ENCODE measurements at places on chromosomes 2 and 18.
A peak's percentile ranks its signal among the peaks of the same experiment; 100 is the strongest.

- DNase-seq: no peak
Measured at GRCh38 chr2:30691948-30692828, 115.1 kb downstream of the CAPN13 start.

GRCh38 chr2:146312899-146313298, 1531.9 kb upstream of the ACVR2A start:
- DNase-seq: no peak

DNA sequence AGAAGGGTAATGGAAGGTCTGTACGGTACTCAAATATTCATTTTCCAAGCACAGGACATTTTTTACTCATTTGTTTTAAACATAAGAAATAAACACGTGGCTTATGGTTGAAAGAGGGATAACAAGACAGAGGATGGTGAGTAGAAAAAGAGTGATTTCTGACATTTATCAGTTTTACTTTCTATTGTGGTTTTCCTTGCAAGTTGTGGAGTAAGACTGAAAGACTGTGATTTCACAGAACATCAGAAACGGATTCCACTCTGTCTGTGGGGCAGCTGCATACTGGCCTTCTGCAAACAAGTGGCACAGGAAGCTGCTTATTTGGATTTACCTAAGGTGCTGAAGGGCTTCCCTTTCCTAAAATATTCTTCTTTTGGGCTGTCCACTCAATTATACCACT, 122.2 kb upstream of the ITGB6 start:
- DNase-seq: no peak

DNA sequence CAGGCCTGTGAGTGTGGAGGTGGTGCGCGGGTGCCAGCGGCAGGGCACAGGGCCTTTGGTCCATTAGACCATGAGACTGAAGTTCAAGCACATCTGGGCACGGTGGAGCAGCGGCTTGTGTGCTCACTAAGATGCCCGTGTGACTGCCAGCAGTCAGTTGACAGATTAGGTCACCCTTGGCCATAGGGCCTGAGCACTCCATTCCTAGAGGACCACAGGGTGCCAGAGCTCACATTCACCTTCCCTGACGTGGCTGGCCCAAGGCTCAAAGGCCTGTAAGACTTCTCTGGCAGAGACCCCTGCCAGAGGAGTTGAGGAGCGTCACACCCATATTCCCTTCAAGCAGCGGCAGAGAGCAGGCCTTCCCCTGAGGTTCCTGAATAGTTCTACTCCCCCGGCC, 650 bp downstream of the LHCGR start:
- no peak for DNase-seq

- no peak for DNase-seq
Measured at GRCh38 chr2:27929916-27930486, 39.5 kb downstream of the BABAM2 start.

GRCh38 chr2:135202751-135203150, 150.7 kb downstream of the RAB3GAP1 start:
- DNase-seq: no peak

DNA sequence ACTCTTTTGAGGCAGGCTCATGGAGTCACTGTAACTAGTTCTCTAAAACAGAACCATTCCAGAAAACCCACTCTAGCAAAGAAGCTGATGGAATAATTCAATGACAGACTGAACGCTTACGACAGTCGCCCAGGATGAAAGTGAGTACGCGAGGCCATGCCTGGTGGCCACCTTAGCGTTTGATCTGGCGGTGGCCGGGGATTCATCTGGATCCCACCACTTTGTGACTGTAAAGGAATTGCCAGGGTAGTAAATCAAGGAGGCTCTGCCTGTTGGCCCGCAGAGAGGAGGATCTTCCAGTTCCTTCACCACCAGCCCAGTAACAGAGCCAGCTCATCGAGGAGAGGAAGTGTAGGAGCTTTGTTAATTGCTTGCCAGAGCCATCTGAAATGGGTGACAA, 34.6 kb downstream of the GREB1 start:
- DNase-seq: no peak

- DNase-seq: no peak
Measured at GRCh38 chr2:216372761-216373291, 543 bp upstream of the MARCHF4 start.

GRCh38 chr2:218406949-218407618, 7.4 kb downstream of the CTDSP1 start:
- peak; percentile 47 for DNase-seq

- no peak for DNase-seq
Measured at GRCh38 chr18:79585395-79586370, 93.9 kb upstream of the CTDP1 start.

- DNase-seq: no peak
Measured at GRCh38 chr2:26652361-26653041, 11.3 kb upstream of the CIB4 start.

DNA sequence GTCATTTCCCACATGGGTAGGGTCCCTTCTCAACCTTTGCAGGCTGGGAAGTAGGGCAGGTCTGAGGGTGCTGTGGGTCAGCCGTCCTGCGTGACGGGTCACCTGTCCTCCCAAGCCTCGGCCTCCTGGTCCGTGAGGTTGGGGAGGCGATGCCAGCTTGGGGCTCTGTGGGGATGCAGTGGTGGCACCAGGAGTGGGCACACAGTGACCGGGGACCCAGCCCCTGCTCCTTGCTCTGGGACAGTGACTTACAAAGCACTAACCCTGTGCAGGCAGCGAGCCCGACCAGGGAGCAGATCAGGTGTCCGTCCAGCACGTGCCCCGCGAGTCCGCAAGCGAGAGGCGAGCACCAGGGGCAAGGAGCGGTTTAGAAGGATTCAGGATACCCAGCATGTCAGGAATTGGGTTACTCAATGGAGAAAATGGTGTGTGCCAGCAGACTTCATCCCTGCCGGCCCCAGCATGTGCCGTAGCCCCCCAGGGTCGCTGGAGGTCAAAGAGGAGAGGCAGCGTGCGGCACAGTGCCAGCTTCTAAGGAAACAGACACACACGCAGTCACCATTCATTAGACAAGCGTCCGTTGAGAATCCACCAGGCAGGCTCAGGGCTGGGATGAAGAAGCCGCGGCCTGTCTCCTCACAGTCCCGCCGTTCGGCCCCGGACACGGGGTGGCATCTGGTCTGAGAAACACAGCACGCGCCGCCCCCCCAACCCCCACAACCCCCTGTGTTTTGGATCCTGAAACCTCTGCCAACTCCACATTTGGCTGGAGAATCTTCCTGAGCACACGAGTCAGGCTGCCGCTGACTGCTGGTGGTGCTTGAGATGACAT, 11.7 kb downstream of the COLEC11 start:
- no peak for DNase-seq

Measured in activated T-helper 1 cell treated with anti-CD3 and anti-CD28 coated beads, Interleukin-2, amount 50 U/mL, for 16 hours (primary cell).